Stimulated activated CD8-positive, alpha-beta memory T cell treated with anti-CD3 and anti-CD28 coated beads, Interleukin-4, amount 100 ng/mL, for 1 hour (primary cell): ENCODE measurements at places on chromosomes 4 and X.

GRCh38 chr4:75243570-75243969 lies 270.6 kb downstream of the RCHY1 start:
- DNase-seq, result no peak

GRCh38 chr4:173301518-173302201 lies 32.5 kb downstream of the HMGB2 start:
- no peak for DNase-seq

GRCh38 chr4:110415041-110415440 lies 60.9 kb upstream of the ENPEP start:
- DNase-seq, result no peak

GRCh38 chrX:41085512-41085877 lies 250 bp downstream of the USP9X start:
- peak; percentile 37 for DNase-seq

- no peak for DNase-seq
Measured at GRCh38 chrX:45849261-45849862, 648.7 kb upstream of the DIPK2B start.

DNA sequence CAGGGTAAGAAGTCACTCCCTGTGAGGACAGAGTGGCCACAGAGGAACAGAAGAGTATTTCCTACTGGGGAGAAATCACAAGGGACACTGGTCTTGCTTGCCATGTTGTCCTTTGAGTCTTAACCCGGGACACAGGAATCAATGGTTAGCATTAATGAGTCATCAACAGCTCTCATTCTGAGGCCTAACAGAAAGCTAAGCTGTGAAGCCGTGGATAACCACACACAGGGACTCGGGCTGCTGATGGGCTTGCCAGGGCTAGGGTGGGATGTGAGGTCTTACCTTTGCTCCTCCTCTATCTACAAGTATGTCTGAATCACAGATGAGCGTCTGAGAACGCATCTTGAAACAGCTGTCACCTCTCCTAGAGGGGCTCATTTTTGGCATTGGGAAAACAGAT lies 22.2 kb downstream of the HELT start:
- no peak for DNase-seq

DNA sequence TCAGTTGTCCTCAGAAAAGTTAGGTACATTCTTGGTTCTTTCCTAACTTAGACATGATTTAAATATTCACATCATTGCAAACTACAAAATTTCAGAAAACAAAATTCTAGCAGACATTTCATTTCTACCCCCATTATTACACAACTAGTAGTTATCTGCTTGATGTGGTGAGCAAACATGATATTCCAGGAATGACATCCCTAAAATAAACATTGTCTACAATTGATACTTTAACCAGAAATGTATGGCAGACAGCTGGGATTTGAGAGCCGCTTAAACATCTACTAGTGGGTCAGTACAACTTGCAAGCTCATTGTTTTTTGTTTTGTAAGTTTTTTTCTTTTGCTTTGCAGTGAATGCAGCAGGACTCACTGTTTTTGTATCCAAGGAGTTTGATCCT lies 32.1 kb upstream of the AMBN start:
- no peak for DNase-seq

- no peak for DNase-seq
Measured at GRCh38 chr4:113537628-113538027, 223.9 kb downstream of the CAMK2D start.

- no peak for DNase-seq
Measured at GRCh38 chrX:113935518-113935917, 648.4 kb upstream of the HTR2C start.

DNA sequence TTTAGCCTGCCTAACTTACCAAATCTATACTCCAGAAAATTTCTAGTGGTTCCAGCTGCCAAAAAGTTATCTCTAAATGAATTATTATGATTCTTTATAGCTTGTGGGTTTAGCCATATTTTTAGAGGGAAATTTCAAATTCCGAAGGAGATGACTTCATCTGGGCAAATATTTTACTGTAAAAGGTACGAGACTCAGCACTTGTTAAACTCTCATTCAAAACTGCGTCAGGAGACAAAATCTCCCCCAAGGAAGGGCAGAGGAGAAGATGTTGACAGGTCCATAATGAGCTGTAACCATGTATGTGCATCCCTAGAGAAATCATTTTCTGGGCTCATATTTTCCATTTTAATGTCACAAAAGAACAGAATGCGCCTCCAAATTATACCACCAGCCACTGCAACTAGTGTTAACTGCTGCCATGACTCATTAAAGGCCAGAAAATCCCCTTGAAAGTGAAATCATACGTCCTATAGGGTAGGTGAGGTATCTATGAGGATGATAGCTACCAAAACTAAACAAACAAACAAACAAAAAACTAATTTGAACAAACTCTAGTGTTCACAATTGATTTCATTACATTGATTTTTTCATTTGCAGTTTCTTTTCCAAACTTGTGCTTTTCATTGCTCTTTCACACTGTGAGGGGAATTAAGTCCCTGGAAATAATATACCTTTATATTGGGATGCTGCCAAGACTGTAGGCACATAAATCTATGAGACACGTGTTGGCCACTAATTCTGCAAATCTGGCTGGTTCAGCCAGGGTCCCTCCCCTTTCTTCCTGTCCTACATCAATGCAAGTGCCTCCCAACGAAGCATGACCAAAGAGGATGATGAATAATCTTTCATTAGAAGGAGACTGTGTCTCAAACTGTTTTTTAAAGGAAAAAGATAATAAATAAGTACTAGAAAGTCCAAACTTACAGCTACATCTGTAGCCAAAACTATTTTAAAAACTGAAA lies 85.8 kb downstream of the ARHGAP6 start:
- DNase-seq, result no peak

- no peak for DNase-seq
Measured at GRCh38 chrX:12497832-12498591, 293.2 kb upstream of the PRPS2 start.

DNA sequence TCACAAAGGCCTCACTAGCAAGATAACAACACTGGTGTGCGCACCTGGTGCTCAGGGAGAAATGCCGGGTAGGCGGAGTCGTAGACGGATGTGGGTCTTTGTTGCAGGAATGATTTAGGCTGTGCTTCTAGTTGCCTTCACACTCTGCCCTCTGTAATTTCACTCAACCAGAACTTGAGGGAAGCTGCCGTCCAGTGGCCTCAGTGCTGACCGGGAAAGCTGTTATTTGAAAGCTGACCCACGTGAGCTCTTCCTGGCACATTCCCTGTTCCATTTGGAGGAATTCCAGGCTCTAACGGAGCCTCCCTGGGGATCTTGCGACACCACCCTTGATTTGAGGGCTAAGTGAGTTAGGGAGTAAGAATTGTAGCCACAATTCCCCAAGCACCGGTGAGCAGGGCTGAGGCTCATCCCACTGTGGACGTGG lies 15.9 kb downstream of the SH3TC1 start:
- no peak for DNase-seq

DNA sequence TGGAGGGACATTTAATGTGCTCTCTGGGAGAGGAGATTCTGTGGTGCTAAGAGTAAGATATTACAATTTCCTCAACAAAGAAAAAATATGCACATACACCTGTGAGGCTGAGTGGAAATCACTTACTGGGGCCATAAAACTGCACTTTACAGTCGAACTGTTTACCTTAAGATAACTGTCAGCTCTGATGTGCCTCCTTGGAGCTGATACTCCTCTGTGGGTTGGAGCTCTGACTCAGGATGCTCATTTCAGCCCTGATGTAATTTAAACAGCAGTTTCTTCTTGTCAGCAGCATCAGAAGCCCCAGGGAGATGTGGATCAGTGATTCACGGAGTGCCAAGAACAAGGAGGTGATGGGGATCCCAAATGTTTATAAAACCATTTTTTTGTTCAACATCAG lies 241.9 kb upstream of the SFRP2 start:
- no peak for DNase-seq

DNA sequence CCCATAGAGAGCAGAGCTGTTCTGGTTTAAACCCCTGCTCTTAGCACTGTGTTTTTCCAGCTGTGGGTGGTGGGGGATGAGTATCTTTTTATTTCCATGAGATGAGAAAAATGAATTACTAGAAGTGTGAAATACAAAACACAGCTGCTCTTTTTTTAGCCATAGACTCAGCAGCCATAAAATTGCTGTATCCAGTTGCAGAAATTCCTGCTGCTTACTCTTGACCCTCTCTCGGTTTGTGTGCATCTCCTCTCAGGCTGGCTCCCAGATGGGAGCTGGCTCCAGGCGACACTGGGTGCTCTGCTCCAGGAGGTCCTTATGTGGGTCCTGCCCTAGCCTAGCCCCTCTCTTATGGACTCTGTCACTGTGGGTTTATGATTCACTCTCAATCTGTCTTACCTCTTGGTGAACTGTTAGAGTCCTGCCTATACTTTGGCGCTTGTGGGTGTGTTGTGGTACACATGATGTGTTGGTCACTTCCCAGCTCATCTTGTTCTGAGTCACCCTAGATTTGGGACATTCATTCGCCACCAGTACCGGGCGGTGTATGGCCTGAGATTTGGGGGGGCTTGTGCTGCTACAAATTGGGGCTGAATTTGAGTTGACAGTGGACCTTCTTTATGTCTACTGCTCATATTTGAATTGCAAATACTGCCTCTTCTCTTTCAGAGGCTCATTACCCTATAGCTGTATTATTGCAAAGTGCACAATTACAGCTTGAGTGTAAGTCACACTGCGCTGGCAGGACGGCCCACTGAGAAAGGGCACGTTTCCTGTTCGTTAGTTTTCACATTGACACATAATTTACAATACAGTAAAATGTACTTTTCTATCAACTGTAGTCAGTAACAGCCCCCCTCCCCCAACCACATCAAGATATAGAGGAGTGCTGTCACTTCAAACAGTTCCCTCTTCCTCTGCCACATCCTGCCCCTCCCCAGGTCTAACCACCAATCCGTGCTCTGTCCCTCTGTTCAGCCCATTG lies 46.9 kb upstream of the MSANTD1 start:
- peak; percentile 45 for DNase-seq

GRCh38 chr4:168451744-168452390 lies 28.4 kb downstream of the DDX60L start:
- no peak for DNase-seq

GRCh38 chr4:174437324-174437723 lies 85.0 kb downstream of the HPGD start:
- DNase-seq, result no peak

- DNase-seq, result no peak
Measured at GRCh38 chr4:57303012-57303751, 193.0 kb upstream of the IGFBP7 start.

GRCh38 chr4:16745009-16745635 lies 153.3 kb downstream of the LDB2 start:
- no peak for DNase-seq
